ENCODE measurements at places on chromosomes 4 and X. TPM values are rescaled to one million over a fixed set of nuclear protein-coding genes. Genes with fewer than 3 reads are reported as not detected.

SLC26A1 gene
- total RNA-seq = under 0.01 TPM

RTL3 gene
- total RNA-seq = not detected

SCML2 gene
- total RNA-seq = 0.79 TPM

SSX2 gene
- not detected for total RNA-seq

VGLL1 gene
- 0.77 TPM for total RNA-seq

BGN gene
- not detected for total RNA-seq

CCDC160 gene
- not detected for total RNA-seq

PHOX2B gene
- total RNA-seq = not detected

CXCL11 gene
- not detected for total RNA-seq

GRCh38 chr4:138992676-138993075 is 22.9 kb upstream of the NOCT start:
- DNase-seq = no peak

DNA sequence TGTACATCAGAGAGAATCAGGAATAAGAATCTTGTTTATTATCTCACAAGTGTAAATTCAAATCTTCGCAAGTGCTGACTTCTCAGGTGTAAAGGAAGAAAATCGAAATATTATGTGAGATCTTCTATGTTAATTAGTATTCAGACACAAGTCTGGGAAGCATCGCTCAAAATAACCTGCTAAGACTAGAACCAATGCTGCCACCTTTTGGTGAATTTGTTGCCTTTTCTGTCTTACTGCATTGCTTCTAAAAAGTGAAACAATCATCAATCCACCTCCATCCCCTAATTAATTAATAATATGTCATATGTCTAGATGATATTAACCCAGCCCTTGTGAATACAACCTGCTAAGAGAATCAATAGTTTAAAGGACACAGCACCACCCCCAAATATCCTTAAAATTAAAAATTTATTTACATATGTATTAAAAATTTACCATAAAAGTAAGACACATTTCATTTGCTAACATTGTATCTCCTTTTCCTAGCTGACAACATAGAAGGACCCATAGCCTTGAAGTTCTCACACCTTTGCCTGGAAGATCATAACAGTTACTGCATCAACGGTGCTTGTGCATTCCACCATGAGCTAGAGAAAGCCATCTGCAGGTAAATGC is 3.5 kb downstream of the EPGN start:
- peak; percentile 69 for DNase-seq

DNA sequence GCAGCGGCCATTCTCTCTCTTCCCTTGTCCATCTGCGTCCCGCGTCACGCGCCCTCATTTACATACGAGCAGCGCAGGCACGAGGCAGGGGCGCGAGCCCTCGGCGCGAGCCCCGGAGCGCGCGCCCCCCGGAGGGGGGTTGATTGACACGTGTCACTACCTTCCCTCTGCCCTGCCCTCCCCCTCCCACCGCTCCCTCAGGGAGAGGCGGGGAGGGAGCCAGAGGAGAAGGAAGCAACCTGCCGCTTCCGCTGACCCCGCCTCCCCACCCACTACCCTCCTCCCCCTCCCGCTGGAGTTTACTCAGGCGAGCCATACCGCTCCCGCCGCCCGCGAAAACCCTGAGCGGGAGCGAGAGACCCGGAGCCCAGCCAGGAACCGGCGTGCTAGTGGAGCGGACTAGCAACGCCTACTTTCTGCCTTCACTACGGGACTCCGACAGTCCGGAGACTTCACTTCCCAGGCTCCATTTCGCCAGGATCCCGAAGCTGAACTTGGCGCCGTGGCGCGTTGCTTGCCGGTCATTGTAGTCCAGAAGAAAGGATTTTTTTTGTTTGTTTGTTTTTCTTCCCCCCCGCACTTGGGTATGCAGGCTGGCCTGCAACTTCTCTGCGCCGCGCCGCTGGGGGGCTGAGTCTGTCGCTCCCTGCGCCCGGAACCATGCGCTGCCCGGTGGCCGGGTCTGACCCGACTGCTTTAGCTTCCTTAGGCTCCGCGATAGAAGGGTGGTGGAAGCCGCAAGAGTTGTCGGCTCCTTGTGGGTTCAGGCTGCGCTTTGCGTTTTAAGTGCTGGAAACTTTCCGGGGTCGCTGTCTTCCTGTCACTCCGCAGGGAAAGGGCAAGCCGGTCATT is at the start of gene LCORL:
LCORL (minus strand) TSS at position 36 of the 852 bp plus-strand sequence; CDS start at position 32, 4 bp downstream.
- peak; percentile 90 for DNase-seq

DNA sequence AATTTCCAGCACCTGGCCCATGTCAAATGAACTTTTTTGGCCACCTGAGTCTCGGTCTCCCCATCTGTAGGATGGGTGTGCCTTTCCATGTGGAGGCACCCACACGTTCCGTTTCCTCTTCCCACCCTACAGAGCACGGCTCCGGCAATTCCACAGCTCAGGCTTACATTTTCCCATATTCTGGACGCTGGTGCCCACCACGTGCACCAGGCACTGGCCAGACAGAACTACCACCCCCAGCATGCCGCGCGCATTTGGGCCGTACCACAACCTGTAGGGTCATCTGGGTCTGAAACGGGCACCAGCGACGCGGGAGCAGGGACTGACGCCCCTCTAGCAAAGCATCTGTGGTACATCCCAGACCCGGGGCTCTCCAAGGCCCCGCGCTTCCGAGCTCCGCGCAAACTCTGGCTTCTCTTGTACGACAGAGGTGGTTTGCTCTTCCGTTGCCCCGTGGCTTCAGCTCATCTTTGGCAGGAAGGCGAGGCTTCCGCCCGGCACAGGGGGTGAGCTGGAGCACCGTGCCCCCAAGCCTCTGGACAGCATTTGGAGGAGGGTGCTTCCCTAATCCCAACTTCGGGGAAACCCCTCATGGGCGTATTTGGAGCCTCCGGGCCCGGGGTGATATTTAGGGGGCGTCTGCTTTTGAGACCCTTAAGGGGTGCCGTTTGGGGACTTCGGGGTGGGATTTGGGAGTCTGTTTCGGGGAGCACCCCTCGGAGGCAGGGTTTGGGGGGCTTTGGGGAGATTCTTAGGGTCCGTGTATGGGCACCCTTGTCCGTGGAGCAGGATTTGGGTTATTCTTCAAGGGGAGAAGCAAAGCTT is 3.0 kb upstream of the UBA1 start:
- peak; percentile 78 for DNase-seq

- DNase-seq = no peak
Observed at GRCh38 chr4:154019811-154020210, 230.9 kb upstream of the SFRP2 start.

DNA sequence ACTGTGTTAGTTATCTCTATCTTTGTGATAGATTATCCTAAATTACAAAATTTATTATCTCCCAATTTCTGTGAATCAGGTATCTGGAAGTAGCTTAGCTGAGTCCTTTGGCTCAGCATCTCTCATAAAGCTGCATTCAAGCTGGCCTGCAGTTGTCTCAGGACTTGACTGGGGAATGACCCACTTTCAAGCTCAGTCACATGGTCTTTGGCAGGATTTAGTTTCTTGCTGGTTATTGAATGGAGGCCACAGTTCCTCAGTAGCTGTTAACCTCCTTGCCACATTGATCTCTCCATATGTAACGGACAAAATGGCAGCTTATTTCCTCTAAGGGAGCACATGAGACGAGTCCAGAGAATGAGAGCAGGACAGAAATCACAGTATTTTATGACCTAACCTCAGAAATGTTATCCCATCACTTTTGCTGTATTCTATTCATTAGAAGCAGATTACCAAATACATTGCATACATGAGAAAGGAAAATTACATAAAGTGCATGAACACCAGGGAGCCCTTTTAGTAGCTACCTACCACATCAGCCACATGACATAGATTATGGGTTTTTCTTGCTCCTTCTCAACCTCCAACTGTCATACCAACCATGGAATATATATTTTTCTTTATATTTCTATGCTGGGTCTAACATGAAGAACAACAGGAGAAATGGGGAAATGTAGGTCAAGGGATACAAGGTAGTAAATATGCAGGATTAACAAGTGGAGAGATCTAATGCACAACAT is 730.1 kb downstream of the CCSER1 start:
- no peak for DNase-seq

DNA sequence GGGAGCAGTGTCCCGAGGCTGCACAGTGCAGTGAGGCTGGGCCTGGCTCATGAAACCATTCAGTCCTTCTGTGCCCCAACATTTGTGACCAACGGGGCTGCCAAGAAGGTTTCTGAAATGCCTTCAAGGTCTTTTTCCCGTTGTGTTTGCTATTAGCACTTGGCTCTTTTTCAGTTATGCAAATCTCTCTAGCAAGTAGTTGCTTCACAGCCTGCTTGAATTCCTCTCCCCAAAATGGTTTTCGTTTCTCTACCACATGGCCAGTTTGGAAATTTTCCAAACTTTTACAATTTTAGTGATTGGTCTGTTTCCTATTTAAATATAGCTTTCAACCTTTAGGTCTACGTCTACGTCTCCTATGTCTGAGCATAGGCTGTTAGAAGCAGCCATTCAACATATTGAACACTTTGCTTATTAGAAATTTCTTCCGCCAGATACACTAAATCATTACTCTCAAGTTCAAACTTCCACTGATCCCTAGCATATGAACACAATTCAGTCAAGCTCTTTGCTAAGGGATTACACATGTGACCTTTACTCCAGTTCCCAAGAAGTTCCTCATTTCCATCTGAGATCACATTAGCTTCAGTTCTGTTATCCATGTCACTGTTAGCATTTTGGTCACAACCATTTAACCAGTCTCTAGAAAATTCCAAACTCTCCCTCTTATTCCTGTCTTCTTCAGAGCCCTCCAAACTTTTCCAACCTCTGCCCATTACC is 901.8 kb downstream of the GLUD2 start:
- DNase-seq = no peak

- no peak for DNase-seq
Observed at GRCh38 chrX:145190801-145191389, 56.4 kb upstream of the SPANXN1 start.

- DNase-seq = no peak
Observed at GRCh38 chr4:3376266-3376665, 65.5 kb upstream of the HGFAC start.

DNA sequence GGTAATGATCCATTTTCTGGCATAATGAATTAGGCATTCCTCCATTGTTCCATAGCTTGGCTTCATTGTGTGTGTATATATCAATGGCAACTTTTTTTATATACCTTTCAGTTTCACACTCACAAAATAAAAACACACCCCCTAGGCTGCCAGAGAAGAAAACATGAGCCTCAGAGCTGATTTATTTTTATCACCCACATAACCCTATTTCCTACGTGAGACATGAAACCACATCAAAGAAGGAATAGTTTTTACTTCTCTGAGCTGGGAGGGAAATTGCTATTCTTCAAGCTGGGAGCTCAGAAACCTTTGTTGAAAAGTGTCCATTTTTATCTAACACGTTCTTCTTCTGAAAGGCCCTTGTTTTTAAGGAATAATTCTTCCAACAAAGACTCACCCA is 126.7 kb upstream of the RAI2 start:
- DNase-seq = no peak

DNA sequence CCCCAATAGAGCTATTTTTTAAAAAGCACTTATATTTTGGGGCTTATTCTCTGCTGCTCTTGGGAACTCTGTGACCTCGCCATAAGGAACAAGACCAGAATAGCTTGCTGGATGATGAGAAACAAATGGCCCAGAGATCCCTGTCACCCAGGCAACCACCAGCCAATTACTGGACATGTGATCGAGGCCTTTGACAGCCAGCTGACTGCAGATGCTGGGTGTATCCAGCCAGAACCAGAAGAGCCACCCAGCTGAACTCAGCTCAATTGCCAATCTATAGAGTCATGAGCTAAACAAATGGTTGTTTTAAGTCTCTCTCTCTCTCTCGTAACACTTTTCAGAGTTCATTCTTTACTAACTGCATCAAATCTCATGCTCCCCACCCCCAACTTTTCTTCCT is 24.4 kb upstream of the CITED1 start:
- no peak for DNase-seq

- no peak for DNase-seq
Observed at GRCh38 chrX:113510586-113510985, 670.0 kb upstream of the AMOT start.

- DNase-seq = no peak
Observed at GRCh38 chrX:146615628-146616348, 193.8 kb upstream of the CXorf51B start.

DNA sequence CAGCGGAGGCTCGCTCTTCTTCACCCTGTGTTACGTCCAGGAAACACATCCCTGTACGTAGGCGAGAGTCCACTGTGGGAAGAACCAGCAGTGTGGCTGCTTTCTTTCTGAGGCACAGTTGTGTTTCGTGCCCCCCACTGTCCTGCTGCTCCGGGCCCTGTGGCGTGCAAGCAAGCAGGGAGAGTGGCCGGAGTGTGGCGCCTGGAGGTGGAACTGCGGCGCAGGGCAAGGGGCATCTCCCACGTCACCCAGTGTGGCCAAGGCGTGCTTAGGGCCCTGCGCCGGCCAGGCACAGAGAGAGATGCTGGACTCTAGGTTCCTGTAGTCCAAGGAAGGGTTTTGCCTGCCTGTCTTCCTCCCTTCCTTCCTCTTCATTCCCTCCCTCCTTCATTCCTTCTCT is 13.3 kb upstream of the PSAPL1 start:
- no peak for DNase-seq

GRCh38 chr4:169245061-169245460 is 25.7 kb downstream of the SH3RF1 start:
- DNase-seq = no peak

DNA sequence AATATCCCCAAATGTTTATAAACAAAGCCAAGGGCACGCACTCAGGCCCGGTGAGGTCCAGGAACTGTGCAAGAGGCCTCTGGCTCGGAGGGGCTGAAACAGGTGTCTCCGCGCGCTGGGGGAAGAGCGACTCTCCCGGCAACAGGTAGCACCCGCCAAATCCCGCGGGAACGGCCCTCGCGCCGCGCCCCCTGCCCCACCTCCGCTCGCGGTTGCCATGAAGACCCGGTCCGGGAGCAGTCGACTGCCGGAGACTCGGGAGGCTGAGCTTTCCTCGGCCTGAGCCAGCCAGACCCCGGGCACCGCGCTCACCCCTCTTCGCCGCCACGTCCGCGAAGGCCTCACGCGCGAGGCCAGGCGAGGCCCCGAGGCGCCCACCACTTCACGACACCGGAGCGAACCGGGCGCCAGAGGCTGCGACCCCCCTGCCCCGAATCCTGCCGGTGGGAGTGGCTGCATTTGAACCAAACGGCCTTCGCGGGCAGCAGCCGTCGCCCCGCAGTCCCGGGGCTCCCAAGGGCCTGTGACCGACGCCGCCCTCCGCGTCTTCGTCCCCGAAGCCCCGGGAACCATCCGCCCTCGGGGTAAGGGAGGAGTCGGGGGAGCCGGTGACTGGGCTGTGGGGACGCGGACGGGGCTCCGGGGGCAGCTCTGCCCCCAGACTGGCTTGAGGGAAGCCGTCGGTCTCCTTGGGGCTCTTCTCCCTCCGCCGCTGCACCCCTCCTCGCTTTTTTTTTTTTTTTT is at the start of gene NSUN7:
NSUN7 (plus strand) TSS at position 239 of the 744 bp plus-strand sequence. CDS start 739 bp downstream, outside the sequence.
- DNase-seq = peak; percentile 11

DNA sequence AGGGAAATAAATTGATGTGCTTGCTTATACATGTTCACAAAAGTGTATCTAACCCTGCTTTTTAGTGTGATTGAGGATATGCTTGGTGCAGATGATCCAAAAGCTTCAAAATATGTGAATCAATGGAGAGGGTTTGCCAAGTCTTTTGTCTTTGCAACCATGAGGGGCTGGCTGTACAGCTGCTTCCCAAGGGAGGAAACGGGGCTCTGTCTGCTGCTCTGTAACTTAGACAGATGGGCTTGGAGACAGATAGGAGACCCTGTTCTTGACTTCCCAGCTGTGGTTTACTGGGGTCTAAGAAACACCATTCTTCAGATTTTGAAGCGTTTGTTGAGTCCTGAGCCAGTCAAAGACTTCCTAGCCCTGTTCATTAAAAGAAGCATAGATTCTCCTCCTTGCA is 152.3 kb downstream of the DCLK2 start:
- no peak for DNase-seq

- no peak for DNase-seq
Observed at GRCh38 chr4:165289423-165289785, 38.1 kb upstream of the MSMO1 start.

GRCh38 chr4:41701983-41702382 is 46.5 kb downstream of the PHOX2B start:
- peak; percentile 85 for DNase-seq
